Aorta (tissue), 5 donors: ENCODE measurements at places on chromosomes 6 and 20. TPM values are rescaled to one million over a fixed set of nuclear protein-coding genes. Genes with fewer than 3 reads are reported as not detected.

The TRIM40 gene
- total RNA-seq = not detected

The PKIB gene
- 2.5 TPM for total RNA-seq

The SALL4 gene
- 0.12 TPM for total RNA-seq

The LYRM2 gene
- total RNA-seq = 21.4 TPM

The SEMG1 gene
- total RNA-seq = not detected

The FGD2 gene
- 33.9 TPM for total RNA-seq

The TGM2 gene
- 449 TPM for total RNA-seq

The TOX2 gene
- total RNA-seq = 11.9 TPM

The GNMT gene
- total RNA-seq = 0.88 TPM

The HDGFL1 gene
- total RNA-seq = not detected

The HLA-G gene
- total RNA-seq = 1.3 TPM

The SRC gene
- total RNA-seq = 72.4 TPM

The C2 gene
- total RNA-seq = 20.8 TPM

The TUBB2B gene
- 5.6 TPM for total RNA-seq

The ZNF311 gene
- total RNA-seq = 0.62 TPM

The LGSN gene
- not detected for total RNA-seq

The THBD gene
- 54.0 TPM for total RNA-seq

The KIF3B gene
- 26.6 TPM for total RNA-seq

The HSPA1B gene
- 332 TPM for total RNA-seq

The DLL1 gene
- total RNA-seq = 24.8 TPM

The MLN gene
- total RNA-seq = not detected

The SLC18B1 gene
- 4.5 TPM for total RNA-seq

The BTN2A1 gene
- total RNA-seq = 37.6 TPM

The OR2H2 gene
- not detected for total RNA-seq

The HNF4A gene
- total RNA-seq = not detected

The CNPY3 gene
- 28.8 TPM for total RNA-seq

The MYT1 gene
- total RNA-seq = not detected

The PRPH2 gene
- total RNA-seq = 1.4 TPM

The RNASET2 gene
- total RNA-seq = 23.3 TPM

The PDE10A gene
- 17.1 TPM for total RNA-seq

The CD40 gene
- total RNA-seq = 36.1 TPM

The LY6G6C gene
- not detected for total RNA-seq
